ENCODE measurements at places on chromosomes 12 and 14. TPM values are rescaled to one million over a fixed set of nuclear protein-coding genes. Genes with fewer than 3 reads are reported as not detected.

Gene TMEM119
- 9.1 TPM for total RNA-seq

- no peak for DNase-seq
- H3K36me3 ChIP-seq: no peaks in the 10 kb centered on the region
- no peak overlapping the region for H3K4me3 ChIP-seq
- H3K27me3 ChIP-seq: no peaks in the 10 kb centered on the region
- H3K27ac ChIP-seq: no peak overlapping the region
Measured at GRCh38 chr12:122858591-122859302, 23.5 kb downstream of the HIP1R start.

Gene COX8C
- not detected for total RNA-seq

GRCh38 chr12:38775457-38775856 is 129.9 kb downstream of the CPNE8 start:
- no peak for DNase-seq
- H3K27ac ChIP-seq: no peak overlapping the region
- no peaks in the 10 kb centered on the region for H3K4me1 ChIP-seq
- H3K36me3 ChIP-seq: no peaks in the 10 kb centered on the region
- H3K4me3 ChIP-seq: no peak overlapping the region

Gene APOLD1
- total RNA-seq: 88.8 TPM

DNA sequence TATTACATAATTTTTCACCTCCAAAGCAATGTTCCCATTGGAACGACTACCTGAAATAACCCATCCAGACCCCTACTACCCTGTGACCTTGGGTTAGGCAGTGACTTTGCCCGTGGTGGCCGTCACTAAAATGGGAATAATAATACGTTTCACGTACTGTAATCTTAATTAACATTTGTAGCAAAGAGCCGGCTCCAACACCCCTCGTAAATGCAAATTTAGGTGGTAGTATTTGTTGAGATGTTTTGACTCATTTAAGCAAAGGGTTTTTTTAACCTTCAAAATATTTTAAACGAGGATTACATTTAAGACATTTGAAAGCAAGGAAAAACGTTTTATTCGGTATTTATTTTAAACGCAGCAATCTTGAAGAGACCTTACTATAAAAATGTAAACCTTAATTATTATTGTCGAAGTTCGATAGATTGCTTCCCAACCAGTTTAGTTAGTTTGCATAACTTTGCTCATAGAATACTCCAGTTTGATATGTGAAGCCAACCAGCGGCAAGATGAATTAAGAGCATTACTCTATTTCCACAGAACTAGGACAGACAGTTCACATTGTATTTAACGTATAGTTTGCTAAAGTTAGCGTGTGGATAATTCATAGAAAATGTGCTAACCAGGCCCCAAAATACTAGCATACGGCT is 1.4 kb upstream of the ARID2 start:
- H3K4me1 ChIP-seq: peaks cover 19% of the 10 kb centered on the region
- no peaks in the 10 kb centered on the region for H3K36me3 ChIP-seq
- peak overlapping the region; percentile 83 for H3K4me3 ChIP-seq
- DNase-seq: no peak
- peak overlapping the region; percentile 100 for H3K27ac ChIP-seq

Data from uterus (tissue), 4 donors.